ENCODE measurements at places on chromosomes 6 and 20. TPM values are rescaled to one million over a fixed set of nuclear protein-coding genes. Genes with fewer than 3 reads are reported as not detected.

Gene CST2
- total RNA-seq = not detected

Gene MOCS1
- 2.3 TPM for total RNA-seq

Gene TCFL5
- 17.9 TPM for total RNA-seq

Gene ANKRD66
- not detected for total RNA-seq

Gene CFB
- total RNA-seq = 19.0 TPM

Gene POM121L2
- not detected for total RNA-seq

Gene CUL9
- total RNA-seq = 29.9 TPM

Gene SRSF12
- total RNA-seq = 1.2 TPM

Gene IP6K3
- not detected for total RNA-seq

Gene CAGE1
- total RNA-seq = not detected

Gene ZNF831
- not detected for total RNA-seq

Gene SLC13A3
- total RNA-seq = 5.5 TPM

Gene GTPBP2
- total RNA-seq = 77.8 TPM

Gene FAM184A
- total RNA-seq = 0.24 TPM
